ENCODE measurements at places on chromosomes 12 and 14. TPM values are rescaled to one million over a fixed set of nuclear protein-coding genes. Genes with fewer than 3 reads are reported as not detected.

RTL1 gene
- total RNA-seq = not detected

LYZ gene
- not detected for total RNA-seq

RHEBL1 gene
- 16.1 TPM for total RNA-seq

MAP4K5 gene
- 15.6 TPM for total RNA-seq

VPS33A gene
- 24.2 TPM for total RNA-seq

TAS2R10 gene
- total RNA-seq = not detected

KSR2 gene
- 0.12 TPM for total RNA-seq

KRT85 gene
- total RNA-seq = not detected

SLC17A8 gene
- not detected for total RNA-seq

OTX2 gene
- not detected for total RNA-seq

OAS3 gene
- 37.1 TPM for total RNA-seq

CPM gene
- 19.8 TPM for total RNA-seq

KRT6A gene
- not detected for total RNA-seq

MBIP gene
- 25.5 TPM for total RNA-seq

PPTC7 gene
- 36.9 TPM for total RNA-seq

IFI27L2 gene
- total RNA-seq = 74.4 TPM

TMPRSS12 gene
- total RNA-seq = not detected
